Epithelial cell of proximal tubule (primary cell): ENCODE measurements at places on chromosomes 4 and X.

GRCh38 chr4:88705805-88706492, 8.3 kb upstream of the NAP1L5 start:
- peak; percentile 40 for DNase-seq

DNA sequence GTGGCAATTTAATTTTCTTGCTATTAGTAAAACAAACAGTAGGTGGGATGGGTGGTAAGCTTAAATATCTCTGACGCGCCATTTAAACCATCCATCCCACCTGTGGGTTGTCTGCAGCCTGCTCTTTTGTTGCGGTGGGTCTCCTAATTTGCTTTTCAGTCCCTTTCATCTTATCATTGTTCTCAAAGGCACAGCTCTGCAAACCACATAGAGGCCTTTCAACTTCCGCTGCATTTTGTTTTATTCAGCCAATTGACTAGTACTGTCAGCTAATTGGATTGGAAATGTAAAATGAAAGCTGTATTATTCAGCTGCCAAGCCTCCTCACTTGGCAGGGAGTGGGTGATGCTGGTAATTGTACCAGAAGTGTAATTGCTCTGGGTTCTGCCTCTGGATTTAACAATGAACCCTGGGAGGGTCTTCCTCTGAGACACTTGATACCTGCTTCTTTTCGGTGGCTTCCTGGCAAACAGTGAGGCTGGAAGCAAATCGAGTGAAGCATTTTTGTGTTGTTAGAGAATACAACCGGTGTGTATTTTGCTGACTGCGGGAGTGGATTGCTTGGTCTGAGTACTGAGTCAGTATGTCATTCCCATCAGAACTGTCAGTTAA, 165.6 kb downstream of the FRAS1 start:
- DNase-seq, result no peak

DNA sequence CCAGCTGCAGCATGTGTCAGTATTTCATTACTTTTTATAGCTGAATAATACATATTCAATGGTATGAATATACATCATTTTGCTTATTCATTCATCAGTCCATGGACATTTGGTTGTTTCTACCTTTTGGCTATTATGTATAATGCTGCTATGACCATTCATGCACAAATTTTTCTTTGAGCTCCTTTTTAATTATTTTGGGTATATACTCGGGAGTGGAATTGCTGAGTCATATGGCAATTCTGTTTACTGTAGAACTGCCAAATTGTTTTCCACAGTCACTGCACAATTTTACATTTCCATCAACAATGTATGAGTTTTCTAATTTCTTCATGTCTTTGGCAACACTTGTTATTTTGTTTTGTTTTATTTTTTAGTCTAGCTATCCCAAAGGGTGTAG, 405.9 kb upstream of the PITX2 start:
- no peak for DNase-seq

DNA sequence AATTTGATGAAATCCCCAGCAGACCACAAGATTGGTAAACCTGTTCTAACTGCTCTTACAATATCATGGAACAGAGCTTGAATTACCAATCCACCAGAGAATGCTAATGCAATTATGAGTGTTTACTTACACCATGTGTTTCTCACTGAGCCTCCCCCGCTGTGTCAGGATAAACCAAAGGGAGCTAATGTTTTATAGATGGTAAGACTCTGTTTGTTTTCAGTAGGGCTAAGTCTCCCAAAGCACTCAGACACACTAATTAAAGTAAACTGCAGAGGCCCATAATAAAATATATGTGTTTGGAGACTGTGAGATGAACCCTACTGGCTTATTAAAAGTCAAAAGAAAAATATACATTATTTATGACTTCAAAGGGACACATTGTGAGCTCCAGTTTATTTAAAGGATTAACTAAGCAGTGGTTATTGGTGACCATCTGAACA, 261.7 kb upstream of the FAM241A start:
- DNase-seq, result no peak

- DNase-seq, result no peak
These were observed 167.0 kb downstream of the TBCK start for GRCh38 chr4:106149026-106149425.

GRCh38 chr4:177861551-177862094, 419.4 kb upstream of the AGA start:
- no peak for DNase-seq

DNA sequence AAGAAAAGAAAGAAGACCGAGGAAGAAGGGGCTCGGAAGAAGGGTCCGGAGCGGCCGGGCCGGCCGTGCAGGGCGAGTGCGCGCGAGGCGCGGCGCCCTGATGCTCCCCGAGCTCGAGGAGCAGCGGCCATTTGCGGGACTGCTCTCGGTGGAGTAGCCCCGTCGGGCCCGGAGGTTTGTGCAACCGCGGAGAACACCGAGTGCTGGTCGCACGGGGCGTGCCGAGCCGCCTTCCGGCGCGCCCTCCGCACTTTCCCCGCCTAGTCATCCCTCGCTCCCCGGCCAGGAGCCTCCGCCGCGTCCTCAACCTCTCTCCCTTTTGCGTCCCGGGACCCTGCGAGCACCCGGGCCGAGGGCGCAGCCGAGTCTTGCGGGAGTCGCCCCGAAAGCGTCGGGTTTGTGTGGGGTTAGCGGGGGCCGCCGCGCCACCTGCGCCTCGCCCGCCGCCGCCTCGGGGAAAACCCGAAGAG, 127.4 kb downstream of the LAS1L start:
- no peak for DNase-seq

DNA sequence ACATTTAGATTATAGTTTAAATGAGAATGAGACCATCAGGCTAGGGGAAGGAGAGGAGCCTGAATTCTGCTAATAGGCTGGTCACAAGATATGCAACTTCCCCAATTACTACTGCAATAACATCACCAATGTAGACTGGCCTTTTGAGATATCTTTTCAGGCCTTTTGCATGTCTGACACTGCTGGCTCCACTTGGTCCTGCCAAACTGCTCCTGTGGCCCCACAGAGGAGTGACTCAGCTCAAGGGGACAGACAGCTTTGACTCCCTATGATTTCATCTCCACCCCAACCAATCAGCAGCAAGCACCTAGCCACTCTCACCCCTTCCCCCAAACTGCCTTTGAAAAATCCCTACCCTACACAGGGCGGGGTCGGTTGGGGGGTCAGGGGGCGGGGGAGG, 22.8 kb downstream of the GPRIN3 start:
- DNase-seq, result no peak

- no peak for DNase-seq
These were observed 182.9 kb downstream of the ZIC3 start for GRCh38 chrX:137748827-137749226.

GRCh38 chr4:137083571-137084135, 448.6 kb downstream of the PCDH18 start:
- DNase-seq, result no peak

DNA sequence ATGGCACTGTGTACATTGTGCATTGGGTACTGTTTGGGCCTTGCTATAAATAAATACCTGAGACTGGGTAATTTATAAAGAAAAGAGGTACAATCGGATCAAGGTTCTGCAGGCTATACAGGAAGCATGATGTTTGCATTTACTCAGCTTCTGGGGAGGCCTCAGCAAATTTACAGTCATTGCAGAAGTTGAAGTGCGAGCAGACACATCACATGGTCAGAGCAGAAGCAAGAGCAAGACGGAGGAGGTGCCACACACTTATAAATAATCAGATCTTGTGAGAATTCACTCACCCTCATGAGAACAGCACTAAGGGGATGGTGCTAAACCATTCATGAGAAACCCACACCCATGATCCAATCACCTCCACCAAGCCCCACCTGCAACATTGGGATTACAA, 505.0 kb downstream of the ARAP2 start:
- DNase-seq, result no peak

- no peak for DNase-seq
These were observed 11.7 kb downstream of the CTAG1B start for GRCh38 chrX:154607370-154607769.

GRCh38 chrX:85963736-85964135, 83.6 kb downstream of the CHM start:
- DNase-seq, result peak; percentile 37

DNA sequence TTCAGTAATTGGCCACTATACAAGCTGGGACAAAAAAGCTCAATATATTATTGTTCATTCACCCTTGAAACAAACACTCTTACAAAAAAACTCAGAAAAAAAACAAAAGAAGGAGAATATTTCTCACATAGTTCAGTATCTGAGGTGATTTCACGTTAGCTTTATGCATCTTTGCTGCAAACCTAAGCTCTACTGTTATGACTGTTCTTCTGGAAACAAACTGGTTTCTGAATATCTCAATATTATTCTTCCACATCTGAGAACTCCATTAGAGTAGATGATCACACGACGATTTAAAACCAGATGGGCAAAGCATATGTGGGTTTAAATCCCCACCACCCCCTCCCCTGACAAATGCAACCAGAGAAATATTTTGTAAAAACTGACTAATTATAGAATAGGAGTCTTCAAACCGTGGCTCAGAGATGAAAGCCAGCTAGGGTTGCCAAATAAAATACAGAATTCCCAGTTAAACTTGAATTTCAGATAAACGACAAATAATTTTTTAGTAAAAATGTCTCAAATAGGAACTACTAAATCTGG, 182.0 kb upstream of the FAM241A start:
- no peak for DNase-seq

DNA sequence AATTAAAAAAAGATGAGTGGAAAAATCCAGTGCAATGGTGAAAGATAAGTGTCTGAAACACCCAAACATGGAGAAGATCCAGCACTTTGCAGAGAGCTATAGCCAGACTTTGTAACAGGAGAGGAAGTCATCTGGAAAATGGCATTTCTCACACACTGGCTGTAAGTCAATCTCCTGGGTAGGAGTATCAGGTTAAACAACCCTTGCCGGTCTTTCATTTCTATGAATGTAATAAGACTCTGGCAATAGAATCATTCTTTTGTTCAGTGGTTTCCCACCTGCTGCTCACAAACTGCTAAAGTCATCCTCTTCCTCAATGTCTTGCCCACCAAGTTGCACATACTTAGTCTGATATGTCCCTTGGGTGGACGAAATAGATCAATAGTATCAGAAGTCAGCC, 94.0 kb upstream of the ATP8A1 start:
- no peak for DNase-seq

- no peak for DNase-seq
These were observed 400 bp upstream of the PAQR3 start for GRCh38 chr4:78939667-78940008.

GRCh38 chrX:149453906-149454822, 50.9 kb downstream of the IDS start:
- no peak for DNase-seq

GRCh38 chr4:71526637-71527406, 188.0 kb downstream of the SLC4A4 start:
- DNase-seq, result no peak

GRCh38 chr4:57501720-57502119, 391.5 kb upstream of the IGFBP7 start:
- DNase-seq, result peak; percentile 94

- no peak for DNase-seq
These were observed 135.2 kb downstream of the STK32B start for GRCh38 chr4:5186271-5187064.

- DNase-seq, result no peak
These were observed 152.3 kb downstream of the ADAM29 start for GRCh38 chr4:175070444-175070843.

- DNase-seq, result peak; percentile 93
These were observed 29.5 kb upstream of the XIAP start for GRCh38 chrX:123830309-123830708.

- DNase-seq, result no peak
These were observed 59.4 kb upstream of the HELT start for GRCh38 chr4:184958923-184959210.

DNA sequence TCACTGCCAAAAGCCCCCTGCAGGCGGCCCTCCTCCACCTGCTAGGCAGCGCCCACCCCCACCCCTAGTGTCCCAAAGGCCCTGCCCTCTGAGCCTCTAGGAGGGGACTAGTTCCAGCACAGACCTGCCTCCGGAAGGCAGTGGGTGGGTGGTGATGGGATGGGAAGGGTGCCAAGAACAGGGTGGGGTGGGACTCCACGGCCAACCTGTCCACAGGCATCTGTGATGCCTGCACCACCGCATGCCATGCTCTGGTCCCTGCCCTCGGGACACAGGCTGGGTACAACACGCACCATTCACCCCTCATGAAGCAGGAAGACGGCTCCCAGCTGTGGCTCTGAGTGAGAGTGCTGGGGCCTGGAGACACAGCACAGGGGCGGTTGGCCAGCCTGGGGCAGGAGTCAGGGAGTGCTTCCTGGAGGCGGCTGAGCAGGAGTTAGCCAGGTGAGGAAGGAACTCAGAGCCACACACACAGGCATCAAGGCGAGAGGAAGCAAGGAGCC, 243.1 kb upstream of the PSAPL1 start:
- no peak for DNase-seq

GRCh38 chr4:147085781-147086180, 140.1 kb upstream of the TTC29 start:
- no peak for DNase-seq

DNA sequence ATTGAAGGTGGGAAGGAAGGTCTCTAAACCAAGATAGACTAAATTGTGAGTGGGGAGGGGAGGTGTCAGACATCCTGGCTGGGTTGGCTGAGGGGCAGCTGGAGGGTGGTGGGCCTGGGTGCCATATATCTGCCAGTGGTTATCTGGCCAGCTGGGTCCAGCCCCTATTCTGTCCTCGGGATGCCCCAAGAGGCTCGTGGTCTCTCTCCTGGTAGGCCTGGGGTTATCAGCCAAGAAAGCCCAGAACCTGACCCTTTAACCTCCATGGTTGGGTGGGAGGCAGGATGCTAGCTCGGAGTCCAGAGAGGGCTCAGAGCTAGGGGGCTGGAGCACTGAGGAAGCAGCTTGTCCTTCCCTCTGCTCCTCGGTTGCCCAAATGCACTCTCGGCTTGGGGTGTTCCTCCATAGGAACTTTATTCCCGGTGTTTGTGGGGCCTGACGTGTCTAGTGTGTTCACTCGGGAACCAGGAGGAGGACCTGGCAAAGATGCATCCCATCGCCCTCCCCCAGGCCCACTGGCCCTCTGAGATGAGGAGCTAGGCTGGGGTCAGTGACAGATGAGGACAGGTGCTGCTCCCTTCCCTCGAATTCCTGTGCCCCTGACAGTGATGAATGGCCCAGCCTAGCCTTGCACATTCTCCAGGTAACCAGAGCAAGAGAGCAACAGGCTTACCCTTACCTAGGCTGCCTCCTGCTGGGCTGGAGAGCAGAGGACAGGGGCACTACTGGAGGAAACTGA, 5.2 kb upstream of the EFNB1 start:
- no peak for DNase-seq

GRCh38 chr4:149718500-149718899, 97.1 kb downstream of the IQCM start:
- no peak for DNase-seq

- no peak for DNase-seq
These were observed 54.1 kb downstream of the TMEM131L start for GRCh38 chr4:153520227-153520626.

DNA sequence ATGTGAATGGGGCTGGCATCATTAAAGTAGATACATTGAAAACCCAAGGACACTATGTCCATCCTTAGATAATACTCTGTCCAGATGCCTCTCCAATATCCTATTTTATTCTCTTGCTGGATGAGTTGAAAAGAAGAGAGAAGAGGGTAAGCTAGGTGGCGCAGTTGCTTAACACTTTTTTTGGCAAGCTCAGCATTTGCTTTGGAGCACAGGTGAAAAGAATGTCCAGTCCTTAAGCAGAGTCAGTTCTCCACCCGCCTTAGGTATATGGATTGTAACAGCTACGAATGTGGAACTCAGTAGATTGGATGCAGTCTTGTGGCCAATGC, 208.4 kb downstream of the NWD2 start:
- peak; percentile 72 for DNase-seq

- no peak for DNase-seq
These were observed 75.2 kb downstream of the GABRB1 start for GRCh38 chr4:47106561-47106960.

- DNase-seq, result no peak
These were observed 162.7 kb downstream of the SHOX start for GRCh38 chrX:793216-793770.
